ENCODE measurements at places on chromosomes 7 and 10.

DNA sequence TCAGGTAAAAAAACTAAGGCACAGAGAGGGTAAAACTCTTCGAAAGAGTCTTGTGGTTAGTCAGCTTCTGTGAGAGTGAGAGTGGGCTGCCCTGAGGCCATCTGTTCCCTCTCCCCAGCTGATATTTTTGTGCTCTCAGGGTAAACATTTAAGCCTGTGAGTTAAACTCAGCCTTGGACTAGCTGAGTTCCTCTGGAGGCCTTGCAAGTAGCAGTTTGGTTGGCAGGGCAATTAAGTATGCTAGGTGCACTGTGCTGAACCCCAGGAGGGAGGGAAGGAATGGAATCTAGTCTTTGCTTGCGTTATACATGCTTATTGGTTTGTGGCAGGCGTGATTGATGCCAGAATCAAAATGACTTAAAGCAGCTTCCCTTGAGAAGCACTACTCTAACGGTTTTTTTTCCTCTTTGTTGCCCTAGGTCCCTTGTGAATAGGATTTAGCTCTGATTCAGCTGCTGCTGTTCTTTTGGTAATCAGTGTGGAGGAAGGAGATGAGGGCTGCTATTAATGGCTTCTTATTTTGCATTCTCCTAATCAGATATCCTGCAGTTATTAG lies 140.2 kb downstream of the AUTS2 start:
- no peak for DNase-seq

DNA sequence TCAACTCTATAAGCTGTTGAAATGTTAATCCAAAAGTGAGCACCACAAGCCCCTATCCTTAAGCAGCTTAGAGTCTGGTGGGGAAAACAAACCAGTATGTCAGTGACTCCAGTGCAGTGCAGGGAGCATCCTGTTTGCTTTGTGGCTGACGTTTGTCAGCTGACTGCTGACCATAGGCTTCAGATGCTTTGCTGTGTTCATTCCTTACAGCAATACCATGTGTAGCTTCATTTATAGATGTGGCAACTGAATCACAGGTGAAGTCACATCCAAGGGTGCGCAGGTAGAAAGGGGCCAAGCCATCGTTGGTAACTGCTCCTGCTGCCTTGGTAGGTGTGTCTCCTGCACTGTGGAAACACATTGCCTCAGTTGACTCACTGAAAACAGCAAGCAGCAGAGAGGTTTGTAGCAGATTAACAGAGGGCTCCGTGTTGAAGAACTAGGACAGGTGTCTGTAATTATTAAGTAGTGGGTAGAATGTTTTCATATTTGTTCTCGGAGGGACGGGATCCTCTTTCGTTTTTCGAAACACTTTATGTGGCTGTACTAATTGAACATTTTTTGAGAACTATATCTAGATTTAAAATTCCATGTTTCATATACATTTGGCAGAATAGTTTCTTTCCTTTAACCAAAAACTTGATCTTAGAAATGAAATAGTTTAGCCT lies 2.0 kb downstream of the INSIG1 start:
- no peak for DNase-seq

GRCh38 chr7:68146983-68147382 lies 1150.3 kb downstream of the TYW1 start:
- DNase-seq: no peak

- no peak for DNase-seq
Measured at GRCh38 chr7:75789361-75789924, 17.4 kb upstream of the CCL26 start.

DNA sequence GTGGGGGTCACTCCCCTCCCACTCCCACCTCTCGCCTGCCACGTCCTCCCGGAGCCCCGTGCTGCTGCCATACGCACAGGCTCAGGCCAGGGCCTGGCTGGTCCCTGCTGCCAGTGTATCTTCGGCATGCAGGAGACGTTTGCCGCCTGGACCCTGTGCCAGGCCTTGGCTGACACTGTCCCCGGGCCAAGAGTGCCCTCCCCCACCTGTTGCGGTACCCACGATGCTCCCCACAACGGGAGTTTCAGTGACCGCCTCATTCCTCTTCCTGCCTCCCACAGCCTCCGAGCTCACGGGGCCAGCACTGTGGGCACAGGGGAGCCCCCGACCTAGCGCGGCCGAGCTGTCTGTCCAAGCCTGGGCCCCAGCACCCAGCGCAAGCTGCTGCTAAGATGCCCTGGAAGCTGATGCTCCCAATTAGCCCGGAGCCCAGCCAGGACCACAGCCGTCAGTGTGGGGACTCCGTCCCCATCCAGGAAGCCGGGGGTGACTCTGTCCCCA lies 7.4 kb downstream of the TTYH3 start:
- DNase-seq: no peak

GRCh38 chr10:74730246-74730645 lies 96.2 kb upstream of the KAT6B start:
- DNase-seq: no peak

GRCh38 chr7:139850906-139851305 lies 21.8 kb downstream of the TBXAS1 start:
- no peak for DNase-seq

- DNase-seq: no peak
Measured at GRCh38 chr7:139072796-139073195, 36.7 kb downstream of the ZC3HAV1 start.

DNA sequence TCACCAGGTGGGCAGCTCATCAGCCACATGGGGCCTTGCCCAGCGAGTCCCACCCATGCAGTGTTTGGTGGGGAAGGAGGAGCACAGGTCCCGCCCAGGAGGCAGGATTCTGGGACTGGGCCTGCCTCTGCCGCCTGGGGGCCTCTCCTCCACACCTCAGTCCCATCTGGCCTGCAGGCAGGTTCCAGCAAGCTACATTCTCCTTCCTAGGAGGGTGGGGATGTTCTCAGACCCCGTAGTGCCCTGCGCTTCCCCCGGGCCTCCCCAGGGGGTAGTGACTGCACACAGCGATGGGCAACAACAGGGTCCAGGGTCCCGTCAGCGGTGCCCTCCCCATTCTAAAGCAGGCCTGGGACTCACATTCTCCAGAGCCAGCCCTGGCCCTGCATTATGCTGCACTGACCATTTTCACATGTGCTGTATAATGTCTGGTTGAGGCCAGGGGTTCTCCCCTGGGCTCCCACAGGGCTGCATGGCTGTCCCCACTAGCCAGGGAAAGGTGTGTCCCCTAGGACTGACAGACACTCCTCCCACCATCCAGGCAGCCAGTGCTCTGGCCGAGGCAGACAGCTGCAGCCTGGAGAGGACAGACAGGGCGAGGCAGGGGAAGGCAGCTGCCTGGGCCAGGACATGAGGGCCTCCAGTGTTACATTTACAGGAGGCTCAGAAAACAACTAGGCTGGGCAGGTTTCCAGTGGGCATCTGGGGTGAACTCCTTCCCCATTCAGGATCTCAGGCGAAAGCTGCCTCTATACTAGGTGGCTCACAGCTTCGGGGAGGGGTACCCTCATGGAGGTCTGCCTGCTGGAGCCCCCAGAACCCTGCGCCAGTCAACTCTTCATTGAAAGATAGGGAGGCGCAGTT lies 9.3 kb downstream of the RASGEF1A start:
- no peak for DNase-seq

- no peak for DNase-seq
Measured at GRCh38 chr10:4758256-4758655, 67.8 kb upstream of the AKR1E2 start.

- no peak for DNase-seq
Measured at GRCh38 chr10:8225187-8225586, 170.7 kb downstream of the GATA3 start.

GRCh38 chr7:17027143-17027788 lies 145.5 kb upstream of the AGR3 start:
- DNase-seq: no peak

DNA sequence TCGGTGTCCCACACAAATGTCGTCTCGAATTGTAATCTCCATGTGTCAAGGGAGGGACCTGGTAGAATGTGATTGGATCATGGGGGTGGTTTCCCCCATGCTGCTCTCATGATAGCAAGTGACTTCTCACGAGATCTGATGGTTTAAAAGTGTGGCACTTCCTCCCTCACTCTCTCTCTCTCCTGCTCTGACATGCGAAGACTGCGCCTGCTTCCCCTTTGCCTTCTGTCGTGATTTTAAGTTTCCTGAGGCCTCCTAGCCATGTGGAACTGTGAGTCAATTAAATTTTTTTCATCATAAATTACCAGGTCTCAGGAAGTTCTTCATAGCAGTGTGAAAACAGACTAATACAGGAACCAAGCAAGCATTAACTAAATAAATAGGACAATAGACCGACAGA lies 229.1 kb downstream of the GFRA1 start:
- DNase-seq: no peak

- no peak for DNase-seq
Measured at GRCh38 chr7:42915356-42915755, 3.5 kb upstream of the C7orf25 start.

- peak; percentile 31 for DNase-seq
Measured at GRCh38 chr10:103759100-103759781, 96.1 kb downstream of the SH3PXD2A start.

DNA sequence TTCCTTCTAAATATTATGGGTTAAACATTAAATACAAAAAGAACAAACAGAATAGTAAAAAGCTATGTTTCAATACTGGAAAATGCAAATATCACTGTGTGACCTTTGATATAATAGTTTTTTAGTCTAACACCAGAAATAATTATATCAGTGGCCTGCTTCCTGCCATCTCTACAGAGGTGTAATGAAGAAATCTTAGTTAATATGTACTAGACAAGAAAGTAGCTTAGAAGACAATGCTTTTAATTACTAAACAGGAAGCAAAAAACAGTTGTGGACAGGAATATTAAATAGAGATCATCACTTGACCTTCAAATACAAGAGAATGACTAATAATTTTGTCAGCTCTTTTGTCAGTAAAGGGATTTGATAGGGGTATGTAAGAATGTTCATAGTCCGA lies 47.4 kb upstream of the LRRN3 start:
- DNase-seq: no peak

GRCh38 chr7:75716992-75717626 lies 21.6 kb downstream of the HIP1 start:
- DNase-seq: no peak

GRCh38 chr7:7104314-7104698 lies 78.0 kb upstream of the C1GALT1 start:
- DNase-seq: no peak

DNA sequence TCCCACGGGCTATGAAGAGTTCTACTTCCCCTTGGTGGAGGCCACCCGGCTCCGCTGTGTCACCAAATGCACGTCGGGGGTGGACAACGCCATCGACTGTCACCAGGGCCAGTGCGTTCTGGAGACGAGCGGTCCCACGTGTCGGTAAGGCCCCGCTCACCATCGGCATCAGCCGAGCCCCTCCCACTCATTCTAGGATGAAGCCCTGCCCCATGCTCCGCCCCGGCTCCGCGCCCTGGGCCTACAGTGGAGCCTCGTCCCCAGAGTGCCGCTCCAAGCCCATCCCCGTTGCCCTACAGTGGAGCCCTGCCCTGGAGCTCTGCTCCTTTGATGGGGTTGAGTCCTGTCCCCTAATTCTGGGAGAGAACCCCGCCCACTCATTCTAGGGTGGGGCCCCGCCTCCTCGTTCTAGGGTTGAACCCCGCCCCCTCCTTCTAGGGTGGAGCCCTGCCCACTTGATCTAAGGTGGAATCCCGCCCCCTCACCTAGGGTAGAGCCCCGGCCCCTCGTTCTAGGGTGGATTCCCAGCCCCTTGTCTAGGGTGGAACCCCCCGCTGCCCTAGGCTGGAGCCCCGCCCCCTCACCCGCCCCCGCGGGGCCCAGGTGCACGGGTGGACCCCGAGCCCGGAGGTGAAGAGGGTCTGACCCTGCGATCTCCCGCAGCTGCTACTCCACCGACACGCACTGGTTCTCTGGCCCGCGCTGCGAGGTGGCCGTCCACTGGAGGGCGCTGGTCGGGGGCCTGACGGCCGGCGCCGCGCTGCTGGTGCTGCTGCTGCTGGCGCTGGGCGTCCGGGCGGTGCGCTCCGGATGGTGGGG lies 3.4 kb upstream of the MUC12 start:
- DNase-seq: no peak

- DNase-seq: no peak
Measured at GRCh38 chr7:28882869-28883470, 75.2 kb downstream of the TRIL start.

- no peak for DNase-seq
Measured at GRCh38 chr7:11297764-11298163, 324.1 kb downstream of the PHF14 start.

DNA sequence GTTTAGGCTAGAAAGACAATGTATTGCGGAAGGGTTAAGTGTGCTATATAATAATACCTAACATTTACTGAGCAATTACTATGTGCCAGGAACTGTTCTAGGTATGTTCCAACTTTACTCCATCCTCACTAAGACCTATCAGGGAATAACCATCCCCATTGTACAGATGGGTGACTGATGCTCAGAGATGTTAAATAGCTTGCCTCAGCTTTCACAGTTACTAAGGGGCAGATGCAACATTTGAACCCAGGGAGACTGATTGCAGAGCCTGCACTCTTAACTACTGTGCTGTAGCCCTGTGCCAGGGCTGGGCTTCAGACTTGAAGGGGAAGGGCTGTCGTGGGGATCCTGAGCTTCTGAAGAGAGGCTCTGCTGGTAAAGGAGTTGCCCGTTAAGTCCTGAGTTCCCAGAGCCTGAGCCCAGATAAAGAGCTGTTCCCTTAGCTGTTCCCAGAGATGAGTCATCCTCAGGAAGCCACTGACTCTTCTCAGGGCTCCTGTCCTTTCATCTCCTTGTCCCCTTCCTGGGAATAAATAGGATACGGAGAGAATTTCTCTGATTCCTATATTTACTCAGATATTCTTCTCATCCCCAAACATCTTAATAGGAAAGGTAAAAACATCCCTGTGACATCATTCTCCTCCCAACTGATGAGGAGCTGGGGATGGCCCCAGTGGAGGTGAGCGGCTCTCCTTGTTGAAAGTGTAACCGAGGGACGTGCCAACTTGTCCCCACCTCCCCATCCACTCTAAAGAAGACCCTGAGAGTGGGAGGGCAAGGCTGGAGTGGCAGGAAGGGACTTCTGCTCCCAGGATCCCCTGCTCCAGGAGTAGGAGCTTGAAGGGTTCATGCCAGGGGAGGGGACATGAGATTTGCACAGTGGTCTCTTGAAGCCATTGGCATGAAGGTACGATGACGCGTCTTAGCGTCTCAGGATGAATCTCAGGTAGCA lies 28.0 kb upstream of the HABP2 start:
- DNase-seq: no peak

GRCh38 chr7:38102507-38102906 lies 75.5 kb upstream of the STARD3NL start:
- no peak for DNase-seq

- DNase-seq: no peak
Measured at GRCh38 chr10:28728366-28728765, 51.0 kb downstream of the BAMBI start.

- DNase-seq: no peak
Measured at GRCh38 chr10:112002206-112002605, 181.4 kb downstream of the GPAM start.

DNA sequence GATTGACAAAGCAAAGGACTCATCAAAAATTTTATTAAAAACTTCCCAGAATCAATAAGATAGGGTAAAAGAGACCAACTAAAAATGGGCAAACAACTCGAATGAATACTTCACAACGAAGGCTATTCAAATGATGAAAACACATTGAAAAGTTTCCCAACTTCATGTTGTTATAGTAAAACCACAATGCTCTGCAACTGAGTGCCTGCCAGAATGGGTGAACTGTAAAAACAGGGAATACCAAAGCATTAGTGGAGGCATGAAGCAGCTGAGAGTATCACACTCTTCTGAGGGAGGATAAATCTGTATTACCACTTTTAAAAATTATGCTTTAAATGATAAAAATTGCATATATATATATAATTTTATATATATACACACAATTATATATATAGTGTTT lies 1214.7 kb downstream of the SORCS3 start:
- no peak for DNase-seq

- DNase-seq: no peak
Measured at GRCh38 chr10:93751832-93752231, 5.9 kb upstream of the LGI1 start.

GRCh38 chr7:44783407-44783806 lies 13.1 kb upstream of the PPIA start:
- DNase-seq: no peak
